ENCODE measurements at places on chromosomes 5 and 9.

DNA sequence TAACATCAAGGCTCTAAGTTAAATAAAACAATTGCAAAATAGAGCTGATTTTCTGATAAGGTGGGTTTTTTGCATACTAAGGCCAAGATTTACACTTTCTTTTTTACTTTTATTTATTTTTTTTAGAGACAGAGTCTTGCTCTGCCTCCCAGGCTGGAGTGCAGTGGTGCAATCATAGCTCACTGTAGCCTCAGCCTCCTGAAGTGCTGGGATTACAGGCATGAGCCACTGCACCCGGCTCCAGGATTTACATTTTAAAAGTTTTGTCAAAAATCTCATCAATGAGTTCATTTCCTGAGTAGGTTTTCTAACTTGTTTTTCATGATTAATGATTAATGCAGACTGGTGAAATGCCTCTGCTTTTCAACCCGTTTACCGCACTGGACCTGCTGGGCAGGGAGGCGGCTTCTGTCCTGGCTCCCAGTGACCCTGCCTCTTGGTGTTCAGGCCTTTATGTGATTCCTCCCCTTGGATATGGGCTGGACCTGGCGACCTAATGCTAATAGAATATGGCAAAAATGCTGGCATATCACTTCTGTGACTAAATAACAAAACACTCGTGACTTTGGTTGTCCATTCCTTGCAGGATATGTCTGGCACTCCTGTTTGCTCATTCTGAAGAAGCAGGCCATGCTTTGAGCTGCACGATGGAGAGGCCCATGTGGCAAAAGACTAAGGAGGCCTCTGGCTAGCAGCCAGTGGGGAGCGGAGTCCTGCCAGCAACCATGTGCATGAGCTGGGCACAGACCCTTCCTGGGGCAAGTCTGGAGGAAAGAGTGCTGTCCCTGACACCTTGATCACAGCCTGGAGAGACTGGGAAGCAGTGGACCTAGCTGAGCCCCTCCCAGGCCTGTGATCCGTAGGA is 72.2 kb upstream of the PTCH1 start:
- DNase-seq: no peak

GRCh38 chr9:121218357-121219027 is 16.8 kb upstream of the RAB14 start:
- DNase-seq: no peak

GRCh38 chr5:9692576-9692975 is 62.4 kb upstream of the TAS2R1 start:
- no peak for DNase-seq

DNA sequence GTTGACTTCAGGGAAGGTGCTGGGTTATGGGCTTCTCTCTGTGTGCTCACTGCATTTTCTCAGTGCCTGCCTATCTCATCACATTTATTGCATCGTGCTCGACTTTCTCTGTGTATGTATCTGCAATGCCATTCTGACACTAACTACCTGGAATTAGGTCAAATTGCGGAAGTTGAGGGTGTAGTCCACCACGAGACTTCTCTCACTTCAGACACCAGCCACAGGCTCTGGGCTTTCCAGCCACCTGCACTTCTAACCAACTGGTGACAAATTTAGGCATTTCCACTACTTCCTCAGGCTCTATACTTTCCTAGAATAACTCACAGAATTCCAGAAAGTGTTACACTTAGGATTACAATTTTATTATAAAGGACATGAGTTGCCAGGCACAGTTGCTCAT is 188.6 kb upstream of the ZNF608 start:
- DNase-seq: no peak

DNA sequence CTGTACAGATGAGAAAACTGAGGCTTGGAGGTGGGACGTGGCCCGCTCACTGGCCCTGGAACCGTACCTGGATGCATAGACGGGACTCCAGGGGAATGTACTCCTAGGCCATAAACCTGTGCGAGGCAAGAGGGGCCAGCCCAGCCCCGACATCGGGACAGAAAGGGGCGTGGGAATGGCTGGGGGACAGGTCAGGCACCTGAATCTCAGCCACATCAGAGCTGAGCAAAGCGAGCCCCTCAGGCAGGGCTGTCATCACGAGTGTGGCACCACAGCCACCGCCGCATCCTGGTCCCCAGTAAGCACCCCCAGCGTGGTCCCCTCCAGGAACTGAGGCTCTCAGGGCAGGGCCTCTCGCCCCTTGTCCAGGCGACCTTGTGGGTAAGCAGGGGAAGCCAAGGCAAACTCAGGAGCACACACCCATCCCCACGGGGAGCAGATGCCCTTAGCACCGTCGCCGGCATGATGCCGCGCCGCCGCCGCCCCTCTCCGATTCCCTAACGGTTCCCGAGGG is 16.5 kb downstream of the NACC2 start:
- DNase-seq: no peak

- DNase-seq: peak; percentile 40
Observed at GRCh38 chr9:89374176-89374575, 55.9 kb downstream of the SECISBP2 start.

DNA sequence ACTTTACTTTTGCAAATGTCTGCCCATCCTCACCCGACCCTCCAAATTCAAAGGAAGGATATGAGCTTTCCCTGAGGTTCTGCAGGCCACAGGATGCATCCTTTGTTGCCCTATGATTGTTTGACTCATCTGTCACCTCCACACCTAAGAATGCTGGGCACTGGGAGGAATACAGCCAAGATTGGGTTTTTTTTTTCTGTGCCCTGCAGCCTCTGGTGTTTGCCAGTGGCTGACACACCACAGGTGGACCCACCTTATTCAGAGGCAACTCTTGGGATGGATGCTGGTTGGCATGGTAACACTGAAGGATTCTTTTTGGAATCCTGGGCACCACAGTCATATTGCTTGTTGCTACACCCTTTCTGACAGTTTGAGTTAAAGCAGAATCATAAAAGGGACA is 29.7 kb downstream of the C9orf152 start:
- DNase-seq: no peak

- DNase-seq: no peak
Observed at GRCh38 chr5:36661456-36662220, 55.2 kb downstream of the SLC1A3 start.

- DNase-seq: peak; percentile 22
Observed at GRCh38 chr5:163269624-163270023, 167.8 kb upstream of the CCNG1 start.

DNA sequence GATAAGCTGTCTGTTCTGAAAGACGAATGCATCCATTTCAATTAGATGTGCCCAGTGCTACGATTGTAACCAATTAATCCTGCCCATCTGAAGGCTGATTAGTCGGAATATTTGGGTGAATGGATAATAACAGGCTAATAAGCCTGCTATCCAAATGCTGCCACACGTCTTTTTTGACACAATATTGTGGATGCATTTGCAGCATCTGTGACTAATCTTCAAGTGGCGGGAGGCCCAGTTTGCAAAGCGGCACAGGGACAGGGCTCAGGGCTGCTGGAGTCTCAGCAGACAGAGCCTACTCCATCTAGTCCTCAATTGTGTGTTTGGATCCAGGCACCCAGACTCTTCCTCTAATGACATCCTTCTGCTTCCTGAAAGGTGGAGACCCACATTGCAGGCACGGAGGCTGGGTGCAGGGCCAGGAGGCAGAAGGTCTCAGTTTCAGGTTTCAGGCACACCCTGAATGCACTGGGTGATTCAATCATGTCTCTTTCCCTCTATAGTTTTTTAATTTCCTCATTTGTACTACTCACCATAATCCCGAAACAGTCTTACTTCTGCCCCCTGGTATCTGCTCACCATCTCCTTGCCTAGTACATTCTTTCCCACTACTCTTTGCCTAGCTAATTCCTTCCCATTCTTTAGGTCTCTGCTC is 169.6 kb downstream of the ASTN2 start:
- DNase-seq: no peak

- peak; percentile 68 for DNase-seq
Observed at GRCh38 chr5:147188200-147189108, 46.4 kb upstream of the STK32A start.

DNA sequence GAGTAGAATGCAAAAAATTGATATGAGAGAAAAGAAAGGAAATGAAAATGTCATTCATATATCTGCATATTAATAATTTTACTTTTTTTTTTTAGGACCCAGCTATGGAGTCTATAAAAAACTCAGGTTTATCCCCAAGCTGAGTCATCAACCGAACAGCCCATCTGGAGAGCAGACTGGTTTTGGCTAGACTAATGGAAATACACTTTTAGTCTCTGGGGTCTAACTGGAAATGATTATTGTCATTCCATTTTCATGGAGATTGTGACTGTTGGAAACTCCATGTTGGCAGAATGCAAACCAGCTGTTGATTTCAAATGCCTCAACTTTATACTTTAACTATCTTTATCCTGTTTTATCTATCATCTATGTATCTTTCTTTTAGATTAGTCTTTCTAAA is 28.7 kb downstream of the ANXA1 start:
- peak; percentile 40 for DNase-seq

- no peak for DNase-seq
Observed at GRCh38 chr5:72355706-72356299, 35.6 kb downstream of the PTCD2 start.

- DNase-seq: no peak
Observed at GRCh38 chr5:73471654-73472053, 23.1 kb upstream of the FOXD1 start.

GRCh38 chr5:95958310-95959014 is 3.2 kb downstream of the ELL2 start:
- DNase-seq: no peak

DNA sequence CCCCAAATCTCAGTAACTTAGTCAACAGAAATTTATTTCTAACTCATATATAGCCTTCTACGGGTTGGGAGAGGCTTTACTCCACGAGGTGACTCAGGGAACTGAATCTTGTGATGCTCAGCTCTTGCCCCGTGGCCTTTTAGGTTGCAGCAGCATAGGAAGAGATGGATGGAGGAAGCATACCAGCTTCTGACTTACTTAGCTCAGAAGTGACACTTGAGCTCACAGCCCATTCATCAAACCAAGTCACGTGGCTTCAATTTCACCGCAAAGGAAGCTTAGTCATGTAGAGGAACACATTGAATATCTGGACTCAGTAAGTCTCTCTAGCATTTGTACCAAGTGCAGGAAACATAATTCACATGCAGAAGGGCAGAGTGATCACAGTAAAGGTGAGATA is 124.1 kb upstream of the KCNN2 start:
- no peak for DNase-seq

DNA sequence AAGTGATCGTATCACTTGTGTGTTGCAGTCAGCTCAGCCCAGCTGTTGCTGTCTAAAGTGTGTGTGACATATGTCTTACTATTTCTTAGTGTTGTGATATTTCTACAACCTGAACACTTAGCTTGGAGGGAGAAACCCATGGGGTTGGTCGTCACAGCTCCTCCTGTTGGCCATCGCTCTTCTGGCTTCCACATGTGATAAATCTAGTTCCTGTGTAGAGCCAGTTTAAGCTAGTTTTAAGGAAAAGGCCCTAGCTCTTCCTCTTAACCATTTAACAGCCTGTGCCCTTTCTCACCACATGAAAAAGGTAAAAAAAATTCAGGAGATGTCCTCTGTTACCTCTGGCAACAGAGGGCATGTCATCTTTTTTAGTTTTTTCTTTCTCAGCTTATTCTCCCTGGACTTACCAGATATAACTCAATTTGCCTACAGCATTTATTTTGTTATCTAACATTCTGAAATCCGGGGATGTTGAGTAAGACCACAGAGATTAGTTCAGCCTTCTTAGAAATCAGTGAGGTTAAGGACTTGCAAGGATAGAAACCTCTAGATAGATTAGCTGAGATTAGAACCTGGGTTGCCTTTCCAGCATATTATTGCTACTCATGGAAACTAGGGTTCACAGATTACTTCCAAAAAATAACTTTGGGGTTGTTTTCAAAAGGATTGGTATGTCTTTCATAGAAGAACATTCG is 100.4 kb downstream of the GAPVD1 start:
- DNase-seq: no peak

- DNase-seq: no peak
Observed at GRCh38 chr9:75588808-75589207, 301.7 kb upstream of the PCSK5 start.

DNA sequence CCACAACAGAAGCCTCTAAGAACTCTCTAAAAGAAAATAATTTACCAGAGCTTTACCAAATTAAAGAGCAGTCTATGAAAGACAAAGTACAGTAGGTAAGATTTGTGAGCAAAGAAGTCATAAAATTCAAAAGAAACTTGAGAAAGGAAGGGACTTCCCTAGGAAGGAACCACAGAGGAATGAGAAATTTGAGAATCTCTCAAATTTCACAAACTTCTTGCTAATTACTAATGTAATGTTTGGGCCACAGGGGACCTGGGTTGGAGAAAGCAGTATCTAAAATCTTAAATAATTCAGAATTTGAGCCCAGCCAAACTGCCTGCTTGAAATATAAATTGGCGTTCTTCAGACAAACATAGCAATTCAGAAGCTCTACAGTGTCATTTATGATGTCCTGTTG is 225.0 kb upstream of the PRR16 start:
- DNase-seq: no peak

GRCh38 chr9:94860678-94861588 is 134.4 kb downstream of the AOPEP start:
- peak; percentile 92 for DNase-seq

- DNase-seq: no peak
Observed at GRCh38 chr5:139389701-139390638, at the start of gene MZB1. TSS of gene MZB1 (minus strand) at chr5:139389913. CDS start at chr5:139389856, 57 bp downstream.

DNA sequence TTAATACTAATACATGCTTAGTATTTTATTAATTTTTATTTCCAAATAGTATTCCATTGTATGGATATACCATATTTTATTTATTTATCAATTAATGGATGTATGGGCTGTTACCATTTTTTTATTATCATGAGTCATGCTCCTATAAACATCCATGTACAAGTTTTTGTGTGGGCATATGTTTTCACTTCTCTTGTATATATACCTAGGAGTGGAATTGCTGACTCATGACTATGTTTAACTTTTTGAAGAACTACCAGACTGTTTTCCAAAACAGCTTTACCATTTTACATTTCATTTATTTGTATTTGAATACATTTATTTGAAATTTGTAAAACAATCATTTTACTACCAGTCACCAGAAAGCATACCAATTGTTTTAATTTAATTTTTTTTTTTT is 14.1 kb upstream of the LRRC19 start:
- no peak for DNase-seq

All from astrocyte of the cerebellum (primary cell).